ENCODE measurements at places on chromosomes 1 and 21. TPM values are rescaled to one million over a fixed set of nuclear protein-coding genes. Genes with fewer than 3 reads are reported as not detected.

The IL10 gene
- not detected for polyA plus RNA-seq

- H3K27ac ChIP-seq: no peak overlapping the region
- no peaks in the 10 kb centered on the region for H3K4me1 ChIP-seq
- DNase-seq: no peak
- H3K4me3 ChIP-seq: no peak overlapping the region
- no peaks in the 10 kb centered on the region for H3K36me3 ChIP-seq
- H3K27me3 ChIP-seq: no peaks in the 10 kb centered on the region
These were observed 216.8 kb upstream of the SGIP1 start for GRCh38 chr1:66317248-66317515.

- no peak overlapping the region for H3K4me3 ChIP-seq
- H3K27me3 ChIP-seq: no peaks in the 10 kb centered on the region
- H3K36me3 ChIP-seq: no peaks in the 10 kb centered on the region
These were observed 26.4 kb upstream of the IGSF3 start for GRCh38 chr1:116693759-116694480.

DNA sequence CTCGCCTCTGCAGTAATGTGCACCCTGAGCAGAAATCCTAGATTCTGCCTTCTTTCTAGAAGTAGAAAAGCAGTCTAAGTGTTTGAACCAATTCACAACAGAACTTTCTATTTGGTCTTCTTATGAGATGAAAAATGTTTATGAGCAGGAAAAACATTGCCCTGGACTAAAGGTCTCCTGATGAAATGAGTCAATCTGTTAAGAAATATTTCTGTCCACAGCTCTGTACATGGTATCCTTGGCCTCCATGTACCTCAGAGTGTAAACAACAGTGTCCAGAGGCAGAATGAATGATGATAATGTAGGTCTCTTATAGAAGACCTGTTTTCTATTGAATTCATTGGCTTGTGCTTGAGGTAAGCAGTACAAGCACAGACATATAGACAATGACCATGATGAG, 6.2 kb upstream of the APCS start:
- H3K27me3 ChIP-seq: no peaks in the 10 kb centered on the region
- H3K4me1 ChIP-seq: no peaks in the 10 kb centered on the region
- H3K4me3 ChIP-seq: no peak overlapping the region
- no peaks in the 10 kb centered on the region for H3K36me3 ChIP-seq

The LCE6A gene
- not detected for polyA plus RNA-seq

DNA sequence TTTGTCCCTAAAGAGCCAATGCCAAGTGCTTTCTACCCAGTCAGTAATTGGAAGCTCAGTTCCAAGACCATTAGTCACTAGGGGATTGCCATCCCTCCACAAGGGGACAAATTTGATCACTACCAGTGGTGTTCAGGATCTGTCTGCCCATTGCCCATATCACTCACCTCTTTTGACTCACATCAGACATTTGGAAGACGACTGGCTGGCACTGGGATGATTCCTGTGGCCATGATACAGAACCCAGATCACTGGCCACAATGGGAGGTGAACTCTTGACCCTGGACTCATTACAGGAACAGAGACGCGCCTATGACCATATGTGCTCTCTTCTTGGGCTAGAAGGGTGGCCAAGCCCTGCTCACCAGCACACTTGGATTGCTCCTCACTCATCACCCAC, 71.0 kb downstream of the COLGALT2 start:
- H3K27ac ChIP-seq: no peak overlapping the region
- DNase-seq: no peak
- H3K4me3 ChIP-seq: no peak overlapping the region
- H3K27me3 ChIP-seq: no peaks in the 10 kb centered on the region

DNA sequence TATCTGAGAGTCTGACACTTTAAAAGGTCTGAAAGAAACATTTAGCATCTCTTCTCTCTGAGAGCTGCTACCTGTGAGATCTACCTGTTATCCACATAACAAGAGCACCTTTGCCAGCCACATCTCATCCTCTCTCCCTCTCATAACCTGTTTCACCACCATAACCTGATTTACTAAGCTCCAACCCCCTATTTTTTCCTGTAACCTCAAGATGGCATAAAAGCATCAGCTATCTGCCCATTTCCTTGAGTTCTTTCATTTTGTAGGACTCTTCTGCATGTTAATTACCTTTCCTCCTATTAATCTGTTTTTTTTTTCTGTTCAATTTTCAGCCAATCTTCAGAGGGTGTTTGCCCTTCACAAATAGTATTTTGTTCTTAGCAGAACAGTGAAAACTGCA, 136.5 kb upstream of the KCNK1 start:
- no peak for DNase-seq
- no peak overlapping the region for H3K4me3 ChIP-seq
- no peaks in the 10 kb centered on the region for H3K4me1 ChIP-seq
- H3K36me3 ChIP-seq: no peaks in the 10 kb centered on the region
- no peak overlapping the region for H3K27ac ChIP-seq

GRCh38 chr1:188140958-188141357, 1312.2 kb downstream of the PLA2G4A start:
- H3K4me3 ChIP-seq: no peak overlapping the region
- H3K4me1 ChIP-seq: no peaks in the 10 kb centered on the region
- no peaks in the 10 kb centered on the region for H3K36me3 ChIP-seq
- no peak overlapping the region for H3K27ac ChIP-seq
- no peaks in the 10 kb centered on the region for H3K27me3 ChIP-seq

GRCh38 chr1:39662861-39663260, 9.0 kb downstream of the NT5C1A start:
- no peak overlapping the region for H3K4me3 ChIP-seq
- no peaks in the 10 kb centered on the region for H3K36me3 ChIP-seq
- H3K27me3 ChIP-seq: peaks cover 9% of the 10 kb centered on the region
- H3K4me1 ChIP-seq: no peaks in the 10 kb centered on the region

GRCh38 chr1:185412385-185413087, 95.5 kb upstream of the IVNS1ABP start:
- no peak for DNase-seq
- no peak overlapping the region for H3K27ac ChIP-seq
- no peaks in the 10 kb centered on the region for H3K27me3 ChIP-seq
- no peaks in the 10 kb centered on the region for H3K36me3 ChIP-seq
- no peak overlapping the region for H3K4me3 ChIP-seq

GRCh38 chr1:63984930-63985290, 211.1 kb downstream of the ROR1 start:
- H3K4me1 ChIP-seq: peaks cover 11% of the 10 kb centered on the region
- no peaks in the 10 kb centered on the region for H3K36me3 ChIP-seq
- H3K27me3 ChIP-seq: no peaks in the 10 kb centered on the region
- no peak overlapping the region for H3K4me3 ChIP-seq
- DNase-seq: no peak

DNA sequence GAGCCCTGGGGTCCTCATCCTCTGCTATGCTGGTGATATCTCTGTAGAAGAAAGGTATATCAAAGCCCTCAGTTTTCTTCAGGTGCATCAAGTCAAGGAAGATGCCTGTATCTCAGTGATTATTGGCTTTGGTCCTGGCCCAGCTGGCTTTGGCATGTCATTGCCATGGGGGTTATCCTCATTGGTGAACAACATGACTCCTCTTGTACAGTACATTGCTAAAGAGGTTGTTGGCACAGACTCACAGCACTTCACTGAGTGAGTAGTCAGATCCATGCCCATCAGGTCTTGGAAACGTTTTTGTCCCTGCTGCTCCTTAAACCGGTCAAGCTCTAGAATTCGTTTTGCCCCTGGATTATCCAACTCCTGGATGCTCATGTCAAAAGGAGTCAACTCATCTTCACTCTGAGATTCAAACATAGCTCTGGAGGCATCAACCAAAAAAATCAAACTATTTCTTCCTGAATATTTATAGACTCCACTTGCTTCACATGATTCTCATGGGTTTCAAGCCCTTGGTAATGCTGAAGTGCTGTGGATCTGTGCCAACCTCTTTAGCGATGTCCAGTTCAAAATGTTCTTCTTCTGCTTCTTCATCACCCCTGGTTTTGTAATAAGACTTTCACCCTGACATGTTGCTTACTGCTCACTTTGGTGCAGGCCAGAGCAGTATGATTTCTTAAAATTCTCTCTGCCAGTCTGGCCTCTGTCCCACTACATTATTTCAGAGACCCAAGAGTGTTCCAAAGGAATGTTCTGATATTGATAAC, 43.0 kb upstream of the RAB3GAP2 start:
- H3K4me1 ChIP-seq: no peaks in the 10 kb centered on the region
- no peak overlapping the region for H3K27ac ChIP-seq
- DNase-seq: no peak
- H3K4me3 ChIP-seq: no peak overlapping the region
- H3K36me3 ChIP-seq: no peaks in the 10 kb centered on the region
- H3K27me3 ChIP-seq: no peaks in the 10 kb centered on the region

GRCh38 chr1:6591222-6591621, 11.4 kb downstream of the ZBTB48 start:
- H3K36me3 ChIP-seq: peaks cover 2% of the 10 kb centered on the region
- DNase-seq: no peak
- H3K4me1 ChIP-seq: no peaks in the 10 kb centered on the region

DNA sequence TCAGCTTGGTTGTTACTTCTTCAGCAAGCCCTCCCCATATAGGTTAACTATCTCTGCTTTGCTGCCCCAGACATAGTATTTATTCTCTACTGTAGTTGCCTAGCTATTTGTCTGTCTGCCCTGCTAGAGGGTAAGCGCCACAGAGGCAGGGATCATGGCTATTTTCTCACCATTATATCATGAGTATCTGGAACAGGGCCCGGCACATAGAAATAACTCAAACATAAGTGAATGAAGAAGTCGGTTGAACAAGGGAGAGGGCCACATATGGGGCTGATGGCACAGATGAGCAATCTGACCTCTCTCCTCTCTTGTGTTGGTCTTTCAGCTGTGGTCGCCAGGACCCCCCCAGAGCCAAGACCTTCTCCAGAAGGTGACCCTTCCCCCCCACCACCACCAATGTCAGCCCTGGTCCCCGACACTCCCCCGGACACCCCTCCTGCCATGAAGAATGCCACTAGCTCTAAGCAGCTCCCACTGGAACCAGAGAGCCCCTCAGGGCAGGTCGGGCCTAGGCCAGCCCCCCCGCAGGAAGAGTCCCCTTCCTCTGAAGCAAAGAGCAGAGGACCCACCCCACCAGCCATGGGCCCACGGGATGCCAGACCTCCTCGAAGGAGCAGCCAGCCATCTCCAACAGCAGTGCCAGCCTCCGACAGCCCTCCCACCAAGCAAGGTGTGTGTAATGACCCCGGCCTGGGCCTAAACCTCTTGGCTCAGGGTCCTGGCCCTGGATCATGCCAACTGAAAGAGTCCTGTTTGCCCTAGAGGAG, 14.9 kb downstream of the MAP7D1 start:
- no peak overlapping the region for H3K4me3 ChIP-seq
- no peaks in the 10 kb centered on the region for H3K27me3 ChIP-seq

DNA sequence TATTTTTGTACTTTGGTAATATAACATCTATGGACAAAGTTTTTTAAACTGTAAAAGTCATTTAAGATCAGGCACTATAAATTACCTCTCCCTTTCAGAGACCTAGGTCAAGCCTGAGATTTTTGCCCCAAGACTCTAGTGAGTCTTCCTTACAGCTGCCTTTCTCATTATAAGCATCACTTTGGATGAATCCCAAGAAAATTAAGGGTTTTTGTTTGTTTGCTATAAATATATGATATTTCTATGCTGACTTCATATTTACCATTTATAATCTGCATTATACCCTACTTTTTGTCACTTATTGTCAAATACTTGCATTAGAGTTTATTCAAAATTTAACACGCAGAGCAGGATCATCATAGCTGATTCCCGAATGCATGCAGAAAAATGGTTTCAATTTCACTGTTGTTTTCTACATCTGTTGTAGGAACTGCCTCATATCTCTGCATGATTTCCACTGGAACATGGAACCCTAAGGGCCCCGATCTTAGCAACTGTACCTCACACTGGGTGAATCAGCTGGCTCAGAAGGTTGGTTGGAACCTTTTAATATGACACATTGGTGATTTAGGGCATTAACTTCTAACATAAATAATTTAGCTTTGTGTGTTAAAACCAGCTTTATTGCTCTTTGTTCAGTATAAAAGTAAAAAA, 150.0 kb downstream of the ADGRL2 start:
- no peaks in the 10 kb centered on the region for H3K4me1 ChIP-seq
- H3K27ac ChIP-seq: no peak overlapping the region
- H3K36me3 ChIP-seq: peaks cover 33% of the 10 kb centered on the region
- no peak for DNase-seq
- no peak overlapping the region for H3K4me3 ChIP-seq
- no peaks in the 10 kb centered on the region for H3K27me3 ChIP-seq

- H3K4me1 ChIP-seq: peaks cover 3% of the 10 kb centered on the region
- H3K27me3 ChIP-seq: no peaks in the 10 kb centered on the region
- no peaks in the 10 kb centered on the region for H3K36me3 ChIP-seq
- no peak for DNase-seq
- H3K27ac ChIP-seq: no peak overlapping the region
These were observed 56.5 kb upstream of the DNAH14 start for GRCh38 chr1:224872832-224873433.

The EDARADD gene
- not detected for polyA plus RNA-seq

The ITLN1 gene
- polyA plus RNA-seq: not detected

GRCh38 chr1:195804547-195804946, 803.7 kb downstream of the KCNT2 start:
- H3K27ac ChIP-seq: no peak overlapping the region
- no peak for DNase-seq
- no peaks in the 10 kb centered on the region for H3K4me1 ChIP-seq
- H3K4me3 ChIP-seq: no peak overlapping the region
- H3K27me3 ChIP-seq: no peaks in the 10 kb centered on the region
- H3K36me3 ChIP-seq: no peaks in the 10 kb centered on the region

- no peaks in the 10 kb centered on the region for H3K27me3 ChIP-seq
- no peak for DNase-seq
- no peaks in the 10 kb centered on the region for H3K4me1 ChIP-seq
- H3K4me3 ChIP-seq: no peak overlapping the region
These were observed 25.5 kb upstream of the RCC1 start for GRCh38 chr1:28480308-28480707.

- H3K36me3 ChIP-seq: no peaks in the 10 kb centered on the region
- H3K4me3 ChIP-seq: no peak overlapping the region
- H3K27me3 ChIP-seq: no peaks in the 10 kb centered on the region
- H3K4me1 ChIP-seq: peaks cover 10% of the 10 kb centered on the region
- H3K27ac ChIP-seq: no peak overlapping the region
These were observed 21.5 kb downstream of the PANK4 start for GRCh38 chr1:2504949-2505272.

DNA sequence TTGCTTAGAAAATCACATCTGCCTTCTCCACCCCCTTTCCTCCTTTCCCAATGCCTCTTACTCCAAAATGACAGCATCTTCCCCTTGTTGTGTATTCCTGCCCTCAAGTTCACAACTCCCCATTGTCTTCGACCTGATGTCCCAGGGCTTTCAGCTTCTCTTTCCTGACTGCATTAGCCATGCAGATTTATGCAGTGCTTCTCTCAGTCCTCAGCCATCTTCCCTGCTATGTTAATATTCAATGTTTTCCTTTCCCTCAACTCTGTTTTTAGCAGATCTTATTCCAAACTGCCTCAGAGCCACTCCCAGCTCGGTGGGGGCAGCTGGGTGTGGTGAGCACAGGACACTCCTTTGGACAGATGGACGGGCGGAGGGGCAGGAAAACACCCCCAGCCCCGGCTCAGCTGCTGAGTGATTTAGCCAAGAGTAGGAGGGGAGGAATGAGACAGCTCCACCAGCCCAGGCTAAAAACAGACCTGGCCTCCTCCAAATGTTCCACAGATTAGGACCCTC, 71.0 kb downstream of the CD2 start:
- H3K4me3 ChIP-seq: no peak overlapping the region
- H3K4me1 ChIP-seq: no peaks in the 10 kb centered on the region
- H3K27ac ChIP-seq: peak overlapping the region; percentile 78
- peak; percentile 53 for DNase-seq
- H3K27me3 ChIP-seq: no peaks in the 10 kb centered on the region

GRCh38 chr1:185585770-185586169, 148.4 kb upstream of the HMCN1 start:
- no peak for DNase-seq
- no peaks in the 10 kb centered on the region for H3K36me3 ChIP-seq

The FBXO2 gene
- polyA plus RNA-seq: 17.0 TPM

- H3K27ac ChIP-seq: no peak overlapping the region
- no peak overlapping the region for H3K4me3 ChIP-seq
- H3K36me3 ChIP-seq: no peaks in the 10 kb centered on the region
- DNase-seq: no peak
- H3K27me3 ChIP-seq: no peaks in the 10 kb centered on the region
These were observed 25.5 kb downstream of the GBP2 start for GRCh38 chr1:89100412-89100811.

Measured in SK-N-SH (cell line).